HS-27A (cell line): ENCODE measurements at places on chromosomes 16 and 17.

DNA sequence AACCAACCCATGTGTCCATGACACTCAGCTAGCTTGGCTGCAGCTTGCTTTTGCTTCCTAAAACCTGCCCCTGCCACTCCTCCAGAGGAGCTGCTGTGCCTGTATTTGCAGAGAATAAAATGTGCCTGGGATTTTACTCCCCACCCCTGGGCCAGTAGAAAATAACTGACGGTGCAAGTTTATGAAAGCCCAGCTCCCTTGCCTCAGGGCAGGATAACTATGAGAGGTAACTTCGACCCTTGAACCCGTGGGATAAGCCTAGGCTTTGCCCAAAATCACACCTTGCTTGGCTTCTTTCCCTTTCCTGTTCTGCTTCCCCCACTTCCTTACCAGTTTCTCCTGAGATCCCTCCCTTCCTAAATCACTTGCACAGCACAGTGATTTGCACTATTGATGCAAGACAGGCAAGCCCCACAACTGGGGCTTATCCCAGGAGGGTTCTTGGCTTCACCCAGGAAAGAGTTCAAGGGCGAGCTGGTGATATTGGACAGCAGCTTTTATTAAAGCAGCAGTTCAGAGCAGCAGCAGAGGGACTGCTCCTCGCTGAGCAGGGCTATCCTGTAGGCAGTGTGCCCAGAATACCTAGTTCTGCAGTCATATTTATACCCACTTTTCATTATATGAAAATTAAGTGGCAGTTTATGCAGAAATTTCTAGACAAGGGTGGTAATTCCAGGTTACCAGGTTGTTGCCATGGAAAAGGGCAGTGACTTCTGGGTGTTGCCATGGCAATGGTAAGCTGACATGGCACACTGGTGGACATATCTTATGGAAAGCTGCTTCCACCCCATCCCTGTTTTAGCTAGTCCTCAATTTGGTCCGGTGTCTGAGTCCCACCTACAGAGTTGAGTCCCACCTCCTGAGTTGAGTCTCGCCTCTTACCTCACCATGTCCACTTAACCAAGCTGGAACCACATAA is 6.3 kb upstream of the ERCC4 start:
- no peak for DNase-seq

GRCh38 chr17:67602974-67603373 is 114.8 kb upstream of the NOL11 start:
- DNase-seq, result no peak

DNA sequence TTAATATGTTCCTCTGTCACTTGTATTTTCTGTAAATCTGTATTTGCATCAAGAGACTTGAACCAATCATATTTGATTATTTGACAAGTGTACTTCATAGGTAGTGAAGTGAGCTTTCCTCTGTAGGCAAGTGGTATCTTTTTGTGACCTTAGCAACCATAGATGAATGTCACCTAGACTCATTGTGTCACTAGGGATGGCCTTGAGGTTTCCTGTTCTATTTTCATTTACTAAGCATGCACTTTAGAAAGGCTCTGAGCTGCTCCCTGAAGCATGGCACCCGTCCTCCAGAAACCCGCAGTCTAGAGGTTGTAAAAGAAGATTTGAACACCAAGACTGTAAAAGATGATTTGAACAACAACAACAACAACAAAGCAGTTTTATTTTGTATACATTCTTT is 151.7 kb downstream of the PRKCB start:
- DNase-seq, result no peak

GRCh38 chr16:79932572-79932971 is 332.0 kb upstream of the MAF start:
- DNase-seq, result no peak

DNA sequence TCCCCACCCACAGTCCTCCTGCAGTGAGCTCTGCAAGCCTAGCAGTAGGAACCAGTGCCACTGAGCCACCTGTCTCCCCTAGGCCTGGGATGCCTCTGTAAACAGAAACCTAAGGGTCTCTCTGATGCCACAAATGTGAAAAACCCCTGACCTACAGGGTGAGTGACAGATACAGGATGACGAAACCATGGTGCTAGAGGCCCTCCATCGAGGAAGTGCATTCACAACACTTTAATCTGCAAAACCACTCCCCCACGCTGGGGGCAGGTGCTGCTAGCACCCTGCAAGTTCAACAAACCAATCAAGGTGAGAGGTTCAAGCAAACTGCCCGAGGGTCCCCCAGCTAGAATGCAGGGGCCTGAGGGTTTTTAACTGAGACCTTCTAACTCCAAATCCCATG is 59.5 kb downstream of the CDYL2 start:
- no peak for DNase-seq

DNA sequence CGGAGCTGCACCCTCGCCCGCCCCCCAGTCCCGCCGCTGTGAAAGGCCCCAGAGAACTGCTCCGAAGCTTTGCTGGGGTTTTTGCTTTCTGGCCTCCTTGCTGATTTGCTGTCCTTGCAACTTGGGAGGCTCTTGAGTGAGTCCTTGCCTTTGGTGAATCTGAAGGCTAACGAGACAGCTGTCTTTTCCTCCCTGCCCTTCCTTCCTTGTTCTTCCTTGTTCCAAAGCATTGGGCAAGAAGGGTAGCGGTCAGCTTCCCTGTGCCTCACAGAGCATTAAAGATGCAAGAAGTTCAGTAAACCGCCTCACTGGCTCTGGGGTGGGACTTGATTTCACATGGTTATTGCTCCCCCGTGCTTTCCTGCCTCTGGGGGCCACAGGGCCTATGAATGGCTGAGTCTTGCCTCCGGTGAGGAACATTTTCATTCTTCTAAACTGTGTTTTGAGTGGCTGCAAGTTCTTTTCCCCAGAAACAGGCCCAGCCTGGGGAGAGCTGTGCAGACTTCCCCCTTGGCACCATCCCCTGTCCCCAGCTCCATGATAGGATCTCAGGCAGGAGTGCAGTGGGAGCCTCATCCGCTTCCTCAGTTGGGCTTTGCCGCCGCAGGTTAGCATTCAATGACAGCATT is 1.4 kb downstream of the YPEL2 start:
- no peak for DNase-seq
